ENCODE measurements at places on chromosomes 4 and X.
A peak's percentile ranks its signal among the peaks of the same experiment; 100 is the strongest.

- no peak for DNase-seq
Observed at GRCh38 chr4:7279902-7280301, 87.6 kb downstream of the SORCS2 start.

- DNase-seq: no peak
Observed at GRCh38 chrX:118740276-118740889, 13.0 kb downstream of the IL13RA1 start.

GRCh38 chr4:53196882-53197771 lies 168.7 kb downstream of the SCFD2 start:
- no peak for DNase-seq

DNA sequence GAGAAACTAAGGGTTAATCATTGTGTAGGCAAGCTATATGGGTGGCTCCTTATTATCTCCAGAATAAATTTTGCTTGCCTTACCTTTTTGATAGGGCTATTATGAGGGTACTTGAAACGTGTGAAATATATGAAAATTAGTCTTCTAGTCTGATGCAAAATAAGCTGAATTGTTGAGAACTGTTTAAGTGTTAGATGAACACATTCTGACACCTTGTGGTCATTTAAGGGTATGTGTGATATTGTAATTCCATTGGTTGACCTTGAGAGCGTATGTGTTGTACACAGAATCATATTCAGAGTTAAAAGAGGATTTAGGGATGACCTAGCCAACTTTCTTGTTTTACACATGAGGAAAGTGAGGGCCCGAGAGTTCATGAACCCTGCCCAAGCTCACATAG lies 44.6 kb upstream of the LINC00632 start:
- DNase-seq: no peak

GRCh38 chr4:10083331-10083771 lies 33.2 kb downstream of the WDR1 start:
- DNase-seq: no peak

GRCh38 chr4:87093443-87094123 lies 126.8 kb downstream of the KLHL8 start:
- peak; percentile 8 for DNase-seq

DNA sequence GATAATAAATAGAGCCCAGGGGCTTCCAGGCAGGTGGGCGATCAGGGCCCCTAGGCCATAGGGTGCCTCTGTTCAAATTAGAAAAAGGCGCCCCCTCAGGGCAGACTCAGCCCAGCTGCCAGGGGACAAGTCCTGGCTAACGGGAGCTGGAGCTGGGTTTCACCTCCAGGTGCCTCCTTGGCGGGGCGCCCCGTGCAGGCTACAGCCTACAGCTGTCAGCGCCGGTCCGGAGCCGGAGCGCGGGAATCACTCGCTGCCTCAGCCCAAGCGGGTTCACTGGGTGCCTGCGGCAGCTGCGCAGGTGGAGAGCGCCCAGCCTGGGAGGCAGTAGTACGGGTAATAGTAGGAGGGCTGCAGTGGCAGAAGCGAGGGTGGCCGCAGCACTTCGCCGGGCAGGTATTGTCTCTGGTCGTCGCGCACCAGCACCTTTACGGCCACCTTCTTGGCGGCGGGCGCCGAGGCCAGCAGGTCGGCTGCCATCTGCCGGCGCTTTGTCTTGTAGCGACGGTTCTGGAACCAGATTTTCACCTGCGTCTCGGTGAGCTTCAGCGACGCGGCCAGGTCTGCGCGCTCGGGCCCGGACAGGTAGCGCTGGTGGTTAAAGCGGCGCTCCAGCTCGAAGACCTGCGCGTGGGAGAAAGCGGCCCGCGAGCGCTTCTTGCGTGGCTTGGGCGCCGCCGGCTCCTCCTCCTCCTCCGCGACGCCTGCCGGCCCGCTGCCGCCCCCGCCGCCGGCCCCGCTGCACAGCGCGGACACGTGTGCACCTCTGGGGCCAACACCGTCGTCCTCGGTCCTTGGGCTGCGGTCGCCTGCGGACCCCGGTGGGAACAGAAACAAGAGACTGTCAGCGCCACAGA lies 2.4 kb downstream of the NKX3-2 start:
- no peak for DNase-seq

DNA sequence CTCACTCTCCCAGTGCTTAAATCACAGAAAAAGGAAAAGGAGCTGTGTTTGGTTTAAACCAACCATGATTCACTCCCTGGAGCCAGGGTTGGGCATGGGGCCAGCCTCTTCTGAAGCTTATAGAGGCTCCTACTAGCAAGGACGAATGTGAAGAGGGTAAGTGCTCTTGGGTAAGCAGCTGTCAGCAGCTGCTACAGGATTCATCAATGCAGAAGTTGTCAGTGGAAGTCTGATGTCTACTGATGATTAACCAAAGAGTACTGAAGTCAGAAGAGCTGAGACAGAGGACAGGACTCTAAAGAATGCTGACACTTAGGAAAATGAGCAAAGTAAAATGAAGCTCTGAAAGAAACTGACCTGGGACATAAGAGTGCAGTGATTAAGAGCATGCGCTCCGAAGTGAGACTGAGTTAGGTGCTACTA lies 32.7 kb upstream of the JADE1 start:
- no peak for DNase-seq

DNA sequence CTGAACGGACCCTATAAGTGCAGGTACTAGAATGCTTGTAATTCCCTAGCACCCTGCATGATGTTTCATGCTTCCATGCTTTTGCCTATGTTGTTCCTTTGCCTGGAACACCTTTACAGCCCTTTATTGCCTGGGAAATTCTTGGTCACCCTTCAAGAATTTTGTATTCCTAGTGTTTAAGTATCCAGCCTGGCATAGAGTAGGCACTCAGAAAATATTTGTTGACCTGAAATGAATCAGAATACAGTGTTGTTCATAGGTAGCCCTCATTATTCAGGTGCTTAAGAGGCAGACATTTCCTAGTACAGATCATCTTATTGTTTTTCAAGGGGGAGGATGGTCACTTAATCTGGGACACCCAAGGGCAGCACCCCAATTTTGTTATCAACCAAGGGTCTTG lies 75.3 kb downstream of the AKAP4 start:
- DNase-seq: no peak

- no peak for DNase-seq
Observed at GRCh38 chr4:170193496-170193895, 103.7 kb upstream of the AADAT start.
